Activated T-helper 1 cell treated with anti-CD3 and anti-CD28 coated beads, Interleukin-2, amount 50 U/mL, for 16 hours (primary cell): ENCODE measurements at places on chromosomes 12 and 14.

DNA sequence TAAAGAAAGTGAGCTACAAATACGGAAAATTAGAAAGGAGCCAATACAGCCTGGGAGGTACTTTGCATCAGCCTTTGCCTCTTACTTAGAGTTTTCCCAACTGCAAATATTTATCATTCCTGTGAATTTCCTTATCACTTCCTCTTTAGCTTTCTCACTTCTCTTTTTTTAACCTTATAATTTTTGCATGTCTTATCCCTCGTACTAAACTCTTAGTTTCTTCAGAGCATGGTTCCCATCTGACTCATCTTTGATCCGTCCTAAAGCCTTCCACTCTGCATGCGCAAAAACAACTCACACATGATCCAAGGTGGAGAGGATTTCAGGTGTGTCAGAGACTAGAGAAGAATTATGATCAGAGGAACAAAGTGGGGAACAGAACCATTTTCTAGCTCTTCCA lies 9.6 kb upstream of the SNAPC1 start:
- DNase-seq, result no peak

DNA sequence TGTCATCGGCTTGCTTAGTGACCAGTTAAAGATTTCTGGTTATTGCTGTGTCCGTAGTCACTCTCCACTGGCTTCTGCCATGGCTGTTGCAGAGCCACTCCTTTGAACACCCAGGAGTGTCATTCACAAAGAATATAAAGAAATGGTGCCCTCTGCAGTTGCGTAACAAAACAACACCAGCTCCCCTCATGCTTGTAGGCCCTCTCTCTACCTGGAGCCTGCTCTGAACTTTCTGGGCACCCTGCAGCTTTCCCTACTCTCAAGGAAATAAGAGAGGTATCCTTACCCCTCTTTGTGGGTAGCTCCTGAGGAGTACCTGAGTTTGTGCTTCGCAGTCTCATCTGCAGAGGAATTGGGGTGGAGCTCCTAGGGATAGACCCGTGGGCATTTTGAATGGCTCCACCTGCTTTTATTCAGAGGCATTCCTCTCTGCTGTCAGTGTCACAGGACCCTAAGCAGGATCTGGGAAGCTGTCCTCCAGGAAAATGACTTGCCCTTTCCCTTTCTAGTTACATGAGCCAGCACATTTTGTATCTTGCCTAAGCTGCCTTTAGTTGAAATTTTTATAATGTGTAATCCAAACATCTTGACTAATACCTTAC lies 97.2 kb upstream of the TMEM260 start:
- no peak for DNase-seq

- no peak for DNase-seq
These were observed 79.5 kb downstream of the EGLN3 start for GRCh38 chr14:33871394-33871793.

- DNase-seq, result no peak
These were observed 36.1 kb upstream of the PRB2 start for GRCh38 chr12:11431486-11431885.

- no peak for DNase-seq
These were observed 1359.5 kb downstream of the AACS start for GRCh38 chr12:126424696-126425095.

GRCh38 chr14:96122496-96122895 lies 82.1 kb upstream of the BDKRB2 start:
- DNase-seq, result no peak

GRCh38 chr14:96364962-96365361 lies 1.6 kb downstream of the GSKIP start:
- no peak for DNase-seq

GRCh38 chr12:94769047-94769420 lies 118.7 kb upstream of the TMCC3 start:
- DNase-seq, result no peak

DNA sequence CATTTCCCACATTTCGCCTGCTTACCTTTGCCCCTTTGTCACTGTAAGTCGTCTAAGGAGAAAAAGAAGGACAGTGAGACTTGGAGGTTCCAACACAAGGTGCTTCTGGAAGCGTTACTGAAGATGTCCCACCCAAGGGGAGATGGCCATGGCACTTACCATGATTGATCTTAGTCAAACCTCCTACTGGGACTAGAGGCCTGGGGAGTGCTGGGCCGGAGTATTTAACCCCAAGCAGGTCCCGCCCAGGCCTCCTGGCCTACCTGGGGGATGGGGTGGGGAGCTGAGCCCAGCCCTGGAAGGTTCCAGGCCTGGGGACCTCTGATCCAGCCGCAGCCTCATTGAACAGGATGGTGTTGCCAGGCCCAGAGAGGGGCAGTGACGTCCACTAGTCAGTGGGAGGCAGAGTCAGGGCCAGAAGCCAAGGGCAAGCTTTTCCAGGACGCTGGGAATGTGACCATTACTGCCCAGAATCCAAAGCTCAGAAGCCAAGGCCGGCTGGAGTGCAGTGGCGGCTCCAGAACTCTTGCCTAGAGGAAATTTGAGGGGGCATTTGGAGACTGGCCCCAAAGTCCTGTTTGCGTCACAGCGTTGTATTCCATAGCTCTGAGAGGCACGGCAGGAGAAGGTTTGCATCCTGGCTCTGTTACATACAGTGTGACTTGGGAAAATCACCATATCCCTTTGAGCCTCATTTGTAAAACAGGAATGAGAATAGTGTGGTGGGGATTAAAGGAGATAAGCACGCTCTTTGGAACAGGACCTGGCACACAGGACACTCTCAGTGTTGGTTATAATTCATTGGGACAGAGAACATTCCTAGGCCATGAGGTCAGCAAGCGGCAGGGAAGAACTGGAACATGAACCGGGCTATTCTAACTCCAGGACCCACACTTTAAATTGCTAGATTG lies at the start of gene HPD:
Gene HPD, minus strand, starts transcription at position 198 of the 911 bp plus-strand sequence. Its CDS starts 36 bp downstream, at position 162.
- DNase-seq, result no peak
